NCI-H446 treated with DMSO at 0.1 percent for 48 hours (cell line): ENCODE measurements at places on chromosomes 7 and 10.

GRCh38 chr10:71127773-71128172 lies 84.6 kb upstream of the UNC5B start:
- DNase-seq = no peak

DNA sequence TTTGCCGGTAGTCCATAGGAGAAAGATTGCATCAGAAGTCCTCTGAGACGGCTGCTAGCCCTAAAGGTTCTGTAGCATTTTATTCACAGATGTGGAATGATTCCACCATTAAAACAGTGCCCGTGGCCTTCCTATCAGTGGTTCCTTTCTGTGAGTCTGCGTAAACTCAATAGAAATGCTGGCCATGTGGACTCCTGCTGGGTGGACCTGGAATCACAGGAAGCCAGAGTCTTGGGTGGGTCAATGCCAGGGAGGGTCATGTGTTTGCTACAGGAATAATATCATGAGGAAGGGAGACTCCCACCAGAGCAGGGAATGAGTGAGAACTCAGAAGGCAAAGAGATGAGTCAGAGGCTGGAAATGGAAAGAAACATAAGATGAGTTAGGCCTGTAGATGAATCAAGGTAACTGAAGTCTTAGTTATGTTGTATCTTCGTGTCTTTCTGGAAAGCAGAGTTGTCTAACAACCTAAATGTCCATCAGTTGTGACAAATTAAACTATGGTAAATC lies 410.4 kb upstream of the AUTS2 start:
- DNase-seq = no peak

DNA sequence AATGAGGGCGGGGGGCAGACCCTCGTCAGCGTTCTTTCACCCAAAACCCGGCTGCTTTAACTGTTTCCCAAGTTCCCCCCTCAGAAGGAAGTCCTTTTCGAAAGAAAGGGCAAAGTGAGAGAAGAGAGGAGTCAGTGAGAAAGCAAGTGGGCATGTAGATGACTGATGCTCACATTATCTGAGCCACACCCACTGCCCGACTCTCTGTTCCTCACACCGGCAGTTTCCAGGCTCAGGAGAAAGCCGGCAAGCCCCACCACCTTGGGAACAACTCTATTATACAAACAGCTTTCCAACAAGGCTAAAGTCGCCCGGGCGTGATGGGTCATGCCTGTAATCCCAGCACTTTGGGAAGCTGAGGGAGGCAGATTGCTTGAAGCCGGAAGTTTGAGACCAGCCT lies 23.1 kb downstream of the RCC1L start:
- no peak for DNase-seq

DNA sequence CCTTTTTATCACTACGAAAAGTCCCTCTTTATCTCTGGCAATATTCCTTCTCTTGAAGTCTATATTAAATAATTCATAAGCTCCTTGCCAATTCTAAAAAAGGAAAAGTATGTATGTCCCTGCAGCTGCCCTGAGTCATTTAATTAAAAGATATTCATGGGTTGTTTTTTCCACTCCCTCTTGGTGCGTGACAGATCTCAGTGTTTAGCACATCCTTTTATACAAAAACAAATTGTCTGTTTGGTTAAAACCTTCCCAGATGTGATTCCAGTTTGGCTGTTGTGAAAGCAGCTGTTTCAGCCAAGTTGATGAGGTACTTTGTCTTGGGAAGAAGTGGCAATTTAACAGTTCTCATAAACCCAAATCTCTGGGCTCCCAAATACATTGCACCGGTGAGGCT lies 33.8 kb upstream of the PRLHR start:
- DNase-seq = no peak

- DNase-seq = no peak
Observed at GRCh38 chr7:24908166-24908565, 71.8 kb downstream of the OSBPL3 start.
